Colonic mucosa (tissue), 4 donors: ENCODE measurements at places on chromosomes 6 and 20. TPM values are rescaled to one million over a fixed set of nuclear protein-coding genes. Genes with fewer than 3 reads are reported as not detected.

DNA sequence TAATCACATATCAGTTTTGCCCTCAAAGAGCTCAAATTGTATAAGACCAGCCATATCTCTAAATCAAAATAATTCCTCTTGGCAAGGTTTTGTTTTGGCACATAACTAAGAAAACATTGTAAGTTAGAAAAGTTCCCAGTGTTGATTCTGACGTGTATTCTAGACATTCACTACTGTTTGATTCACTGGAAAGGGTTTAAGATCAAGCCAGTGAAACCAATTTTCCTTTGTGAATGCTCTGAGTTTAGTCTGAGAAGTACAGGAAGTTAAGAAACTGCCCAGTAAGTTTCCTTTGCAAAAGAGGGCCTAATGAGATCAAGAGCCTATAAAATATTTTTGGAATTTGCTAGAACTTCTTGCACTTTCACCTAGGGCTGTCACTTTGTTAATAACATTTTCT lies 143.0 kb downstream of the FNDC1 start:
- no peak for DNase-seq

GRCh38 chr6:12419631-12420272 lies 129.6 kb downstream of the EDN1 start:
- no peak for DNase-seq

DNA sequence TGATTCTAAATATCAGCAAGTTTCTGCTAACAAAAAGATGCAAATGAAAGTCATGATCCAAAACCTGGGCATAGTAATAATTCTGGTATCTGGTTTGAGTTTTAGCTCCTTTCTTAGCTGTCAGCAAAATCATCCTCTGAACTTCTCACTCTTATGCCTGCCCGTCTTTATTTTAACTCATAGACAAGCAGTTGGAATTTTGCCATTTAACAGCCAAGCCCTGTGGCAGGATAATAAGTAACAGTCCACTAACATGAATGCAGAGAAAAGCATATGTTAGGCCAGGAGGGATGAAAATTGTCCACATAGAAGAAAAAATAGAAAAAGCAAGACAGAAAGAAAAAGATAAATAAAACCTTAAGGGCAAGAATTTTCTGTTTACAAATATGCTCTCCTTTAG lies 170.0 kb upstream of the LAMA2 start:
- DNase-seq, result no peak

ADGRG6 gene
- 17.0 TPM for total RNA-seq

KIAA1586 gene
- total RNA-seq, result 6.7 TPM

GRCh38 chr6:83974409-83975050 lies 59.0 kb upstream of the MRAP2 start:
- no peak for DNase-seq

DNA sequence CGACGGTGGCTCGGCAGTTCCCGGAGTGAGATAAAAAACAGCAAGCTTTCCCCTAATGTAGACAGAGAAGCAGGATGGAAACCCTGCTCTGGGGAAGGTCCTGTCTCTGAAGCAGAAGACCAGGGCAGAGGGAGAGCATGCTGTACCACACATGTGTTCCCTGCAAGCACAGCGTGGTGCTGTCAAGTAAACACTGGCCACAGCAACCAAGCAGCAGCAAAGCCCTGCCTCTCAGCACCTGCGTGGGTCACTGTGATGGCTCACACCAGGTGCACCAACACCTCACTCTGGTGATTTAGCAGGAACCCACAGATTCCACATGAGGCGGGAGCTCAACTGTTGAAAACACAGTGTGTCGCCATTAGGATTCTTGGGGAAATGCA lies 65.2 kb upstream of the TXNDC5 start:
- no peak for DNase-seq

PM20D2 gene
- 24.2 TPM for total RNA-seq

- peak; percentile 55 for DNase-seq
Measured at GRCh38 chr6:151325075-151326050, 66.0 kb downstream of the ZBTB2 start.

RGS17 gene
- total RNA-seq, result 0.53 TPM

GRCh38 chr20:50198180-50198666 lies 7.6 kb downstream of the CEBPB start:
- DNase-seq, result no peak

GRCh38 chr20:2705931-2706645 lies 13.5 kb downstream of the EBF4 start:
- no peak for DNase-seq

ANKRD66 gene
- not detected for total RNA-seq

DNA sequence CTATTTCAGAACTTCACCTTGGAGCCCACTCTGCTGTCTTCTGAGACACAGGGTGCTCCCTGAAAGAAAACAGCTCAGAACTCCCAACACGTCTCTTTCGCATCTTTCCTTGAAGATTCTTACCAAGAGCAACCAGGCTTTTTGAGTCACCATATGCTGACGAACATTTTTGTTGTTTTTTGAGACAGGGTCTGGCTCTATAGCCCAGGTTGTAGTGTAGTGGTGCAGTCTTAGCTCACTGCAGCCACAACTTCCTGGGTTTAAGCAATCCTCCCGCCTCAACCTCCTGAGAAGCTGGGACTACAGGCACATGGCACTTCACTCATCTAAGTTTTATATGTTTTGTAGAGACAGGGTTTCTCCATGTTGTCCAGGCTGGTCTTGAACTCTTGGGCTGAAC lies 68.5 kb downstream of the TRMT11 start:
- no peak for DNase-seq

- no peak for DNase-seq
Measured at GRCh38 chr20:1569415-1569881, 11.9 kb upstream of the SIRPD start.
